A549 treated with dexamethasone at 1 μM for 4 hours (cell line): ENCODE measurements at places on chromosomes 11 and 22. TPM values are rescaled to one million over a fixed set of nuclear protein-coding genes. Genes with fewer than 3 reads are reported as not detected.

The ANO5 gene
- 1.3 to 2.1 TPM (median 1.7 TPM) in 5 replicates for total RNA-seq

The NPAS4 gene
- total RNA-seq = 0.03 TPM in 1 of 5 replicates, not detected in the others

The SLC2A11 gene
- total RNA-seq = 7.9 to 11.3 TPM (median 10.2 TPM) in 5 replicates

The VWCE gene
- 0.28 to 0.90 TPM (median 0.54 TPM) in 5 replicates for total RNA-seq

The FBLN1 gene
- total RNA-seq = 37.5 to 56.5 TPM (median 51.5 TPM) in 5 replicates

The BRMS1 gene
- 76.8 to 96.5 TPM (median 84.8 TPM) in 5 replicates for total RNA-seq

The OSM gene
- 0.11 TPM in 1 of 5 replicates, not detected in the others for total RNA-seq

The OR51L1 gene
- not detected in 5 replicates for total RNA-seq

The DEPDC7 gene
- 6.8 to 7.8 TPM (median 7.0 TPM) in 5 replicates for total RNA-seq

The GLB1L3 gene
- 0.02 to 0.04 TPM in 2 of 5 replicates, not detected in the others for total RNA-seq

The OR10D3 gene
- not detected in 5 replicates for total RNA-seq

The UPB1 gene
- 0.02 TPM in 1 of 5 replicates, not detected in the others for total RNA-seq

The POU2AF2 gene
- not detected in 5 replicates for total RNA-seq

The GRM5 gene
- total RNA-seq = not detected in 5 replicates

The PATE2 gene
- total RNA-seq = not detected in 5 replicates

The ACAT1 gene
- total RNA-seq = 60.9 to 76.4 TPM (median 66.5 TPM) in 5 replicates

The OR6T1 gene
- not detected in 5 replicates for total RNA-seq

The SCGB1C1 gene
- not detected in 5 replicates for total RNA-seq

The ROBO3 gene
- 1.9 to 2.6 TPM (median 2.3 TPM) in 5 replicates for total RNA-seq

The CALCB gene
- total RNA-seq = 0.12 to 0.22 TPM (median 0.15 TPM) in 5 replicates

The CD3G gene
- not detected in 5 replicates for total RNA-seq

The TMEM45B gene
- 0.04 to 0.18 TPM (median 0.11 TPM) in 5 replicates for total RNA-seq

The HEPHL1 gene
- total RNA-seq = not detected in 5 replicates

The HEPN1 gene
- total RNA-seq = not detected in 5 replicates

The OOSP3 gene
- total RNA-seq = not detected in 5 replicates

The TPBGL gene
- 0.16 to 0.26 TPM (median 0.19 TPM) in 5 replicates for total RNA-seq

The ZFP91 gene
- total RNA-seq = 36.8 to 49.2 TPM (median 44.1 TPM) in 5 replicates

The MYOD1 gene
- 0.06 to 0.15 TPM (median 0.07 TPM) in 3 of 5 replicates, not detected in the others for total RNA-seq

The SAA1 gene
- 3.0 to 4.5 TPM (median 3.5 TPM) in 5 replicates for total RNA-seq

The ROM1 gene
- total RNA-seq = 3.6 to 4.4 TPM (median 4.0 TPM) in 5 replicates

The KIF18A gene
- total RNA-seq = 13.0 to 17.0 TPM (median 14.4 TPM) in 5 replicates

The CD248 gene
- not detected in 5 replicates for total RNA-seq

The PANX3 gene
- not detected in 5 replicates for total RNA-seq

The RBFOX2 gene
- 24.5 to 34.6 TPM (median 32.5 TPM) in 5 replicates for total RNA-seq

The RAG2 gene
- not detected in 5 replicates for total RNA-seq

The RAC2 gene
- 0.06 to 0.28 TPM (median 0.15 TPM) in 4 of 5 replicates, not detected in the other for total RNA-seq

The KCNE3 gene
- not detected in 5 replicates for total RNA-seq

The ZNF215 gene
- 0.76 to 1.2 TPM (median 0.97 TPM) in 5 replicates for total RNA-seq

The LYVE1 gene
- 0.36 to 1.2 TPM (median 0.64 TPM) in 5 replicates for total RNA-seq

The SCYL1 gene
- 42.4 to 62.3 TPM (median 60.2 TPM) in 5 replicates for total RNA-seq

The SCGB1A1 gene
- total RNA-seq = 0.27 to 0.32 TPM in 2 of 5 replicates, not detected in the others

The MYBPC3 gene
- 0.05 to 0.08 TPM (median 0.07 TPM) in 5 replicates for total RNA-seq

The APLNR gene
- 0.04 TPM in 1 of 5 replicates, not detected in the others for total RNA-seq

The GPHA2 gene
- total RNA-seq = not detected in 5 replicates

The TMEM151A gene
- total RNA-seq = 2.0 to 3.8 TPM (median 3.5 TPM) in 5 replicates

The GNAZ gene
- total RNA-seq = 1.7 to 3.4 TPM (median 2.9 TPM) in 5 replicates

The RFPL1 gene
- total RNA-seq = not detected in 5 replicates

The OR8H1 gene
- total RNA-seq = not detected in 5 replicates

The HIKESHI gene
- 34.1 to 37.0 TPM (median 35.3 TPM) in 5 replicates for total RNA-seq

The TYR gene
- total RNA-seq = not detected in 5 replicates

The LDHAL6A gene
- not detected in 5 replicates for total RNA-seq

The FAM111A gene
- total RNA-seq = 7.0 to 9.6 TPM (median 8.3 TPM) in 5 replicates

The MGAT3 gene
- total RNA-seq = 0.61 to 1.2 TPM (median 0.89 TPM) in 5 replicates

The RELT gene
- total RNA-seq = 5.3 to 6.7 TPM (median 6.1 TPM) in 5 replicates

The OR2AT4 gene
- total RNA-seq = not detected in 5 replicates

The TRIM51 gene
- total RNA-seq = not detected in 5 replicates

The VSIG2 gene
- not detected in 5 replicates for total RNA-seq
